ENCODE measurements at places on chromosomes 6 and 20. TPM values are rescaled to one million over a fixed set of nuclear protein-coding genes. Genes with fewer than 3 reads are reported as not detected.

KIAA1755 gene
- total RNA-seq, result 1.7 TPM

LHFPL5 gene
- total RNA-seq, result not detected

EFCAB8 gene
- total RNA-seq, result 0.14 TPM

OPRM1 gene
- not detected for total RNA-seq

TSBP1 gene
- total RNA-seq, result not detected

TSPO2 gene
- not detected for total RNA-seq

BCAS1 gene
- total RNA-seq, result not detected
